ENCODE measurements at places on chromosomes 2 and 18. TPM values are rescaled to one million over a fixed set of nuclear protein-coding genes. Genes with fewer than 3 reads are reported as not detected.

DNA sequence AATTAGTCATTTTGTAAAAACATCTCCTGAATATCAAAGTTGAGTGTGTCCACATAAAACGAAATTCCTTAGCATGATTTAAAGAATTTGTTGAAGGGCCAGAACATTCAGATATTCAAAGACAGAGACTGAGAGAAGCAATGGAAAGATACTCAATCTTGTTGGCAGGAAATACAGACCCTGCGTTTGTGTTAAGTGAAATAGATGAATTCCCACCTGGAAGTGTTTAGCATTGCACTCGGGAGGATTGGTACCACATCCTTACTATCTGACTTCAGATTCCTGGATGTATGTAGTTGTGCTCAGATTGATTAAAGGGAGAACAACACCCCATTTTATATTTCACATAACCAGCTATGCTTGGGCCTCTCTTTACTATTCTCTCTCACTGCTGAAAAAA, 9.7 kb upstream of the ARL5A start:
- DNase-seq = no peak

DNA sequence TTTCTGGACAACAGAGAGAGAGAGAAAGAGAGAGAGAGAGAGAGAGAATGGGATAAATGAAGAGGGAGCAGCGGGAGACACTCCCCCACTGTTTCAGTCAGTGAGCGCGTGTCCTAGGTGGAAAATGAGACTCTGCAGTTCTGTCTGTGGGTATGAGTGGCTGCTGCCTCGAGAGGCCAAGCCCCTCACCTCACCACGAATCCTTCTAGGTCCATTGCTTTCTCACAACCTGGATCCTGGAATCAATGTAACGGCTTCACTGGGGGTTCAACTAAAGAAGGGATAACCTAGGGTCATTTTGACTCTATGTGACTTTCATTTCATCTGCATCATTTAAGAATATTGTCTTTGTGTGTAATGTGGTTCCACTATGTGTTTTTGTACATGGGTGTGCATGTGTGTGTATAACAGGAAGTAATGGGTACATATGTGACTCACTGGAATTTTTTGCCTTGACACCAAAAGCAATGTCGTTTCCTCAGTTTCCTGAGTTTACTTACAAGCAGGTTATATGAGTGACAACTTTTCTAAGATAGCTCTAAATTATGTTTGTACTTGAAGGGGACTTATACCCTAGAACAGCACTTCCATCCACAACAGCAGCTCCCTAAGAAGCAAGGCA, 221.4 kb upstream of the TRIB2 start:
- no peak for DNase-seq

- no peak for DNase-seq
These were observed 69.8 kb downstream of the ARHGEF33 start for GRCh38 chr2:38959466-38959865.

DNA sequence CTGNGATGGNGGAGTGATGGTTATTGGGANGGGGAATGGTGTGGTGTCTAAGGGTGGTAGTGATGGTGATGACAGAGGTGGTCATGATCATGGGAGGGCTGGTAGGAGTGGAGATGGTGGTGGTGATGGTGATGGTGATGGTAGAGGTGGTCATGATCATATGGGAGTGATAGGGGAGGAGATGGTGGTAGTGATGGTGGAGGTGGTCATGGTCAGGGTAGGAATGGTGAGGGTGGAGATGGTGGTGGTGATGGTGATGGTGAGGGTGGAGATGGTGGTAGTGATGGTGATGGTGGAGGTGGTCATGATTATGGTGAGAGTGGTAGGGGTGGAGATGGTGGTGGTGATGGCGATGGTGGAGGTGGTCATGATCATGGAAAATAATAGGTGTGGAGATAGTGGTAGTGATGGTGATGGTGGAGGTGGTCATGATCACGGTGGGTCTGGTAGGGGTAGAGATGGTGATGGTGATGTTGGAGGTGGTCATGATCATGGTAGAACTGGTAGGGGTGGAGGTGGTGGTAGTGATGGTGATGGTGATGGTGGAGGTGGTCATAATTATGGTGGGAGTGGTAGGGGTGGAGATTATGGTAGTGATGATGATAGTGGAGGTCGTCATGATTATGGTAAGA, 83.7 kb downstream of the INPP5D start:
- no peak for DNase-seq

- DNase-seq = no peak
These were observed 182.7 kb downstream of the MC4R start for GRCh38 chr18:60189856-60190255.

DNA sequence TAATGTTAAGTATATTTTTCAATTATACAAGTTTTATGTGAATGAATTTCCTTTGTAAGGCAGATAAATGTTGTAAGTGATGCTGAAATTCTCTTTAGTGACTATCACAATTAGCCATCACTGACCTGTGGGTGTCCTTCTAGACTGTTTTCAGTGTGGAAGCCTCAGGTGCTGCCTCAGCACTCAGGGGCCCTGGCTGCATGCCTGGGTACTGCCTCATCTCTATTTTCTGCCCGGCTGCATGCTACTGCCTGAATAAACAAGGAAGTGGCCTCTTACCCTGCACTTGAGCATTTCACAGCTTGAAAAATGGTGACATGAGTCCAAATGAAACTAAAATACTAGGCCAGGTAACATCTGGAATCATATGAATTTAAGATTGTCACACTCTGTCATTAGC, 787.6 kb upstream of the SALL3 start:
- no peak for DNase-seq

- DNase-seq = no peak
These were observed 41.3 kb downstream of the PSMG2 start for GRCh38 chr18:12744103-12744502.

- no peak for DNase-seq
These were observed 407.9 kb downstream of the HRH4 start for GRCh38 chr18:24868311-24868710.

DNA sequence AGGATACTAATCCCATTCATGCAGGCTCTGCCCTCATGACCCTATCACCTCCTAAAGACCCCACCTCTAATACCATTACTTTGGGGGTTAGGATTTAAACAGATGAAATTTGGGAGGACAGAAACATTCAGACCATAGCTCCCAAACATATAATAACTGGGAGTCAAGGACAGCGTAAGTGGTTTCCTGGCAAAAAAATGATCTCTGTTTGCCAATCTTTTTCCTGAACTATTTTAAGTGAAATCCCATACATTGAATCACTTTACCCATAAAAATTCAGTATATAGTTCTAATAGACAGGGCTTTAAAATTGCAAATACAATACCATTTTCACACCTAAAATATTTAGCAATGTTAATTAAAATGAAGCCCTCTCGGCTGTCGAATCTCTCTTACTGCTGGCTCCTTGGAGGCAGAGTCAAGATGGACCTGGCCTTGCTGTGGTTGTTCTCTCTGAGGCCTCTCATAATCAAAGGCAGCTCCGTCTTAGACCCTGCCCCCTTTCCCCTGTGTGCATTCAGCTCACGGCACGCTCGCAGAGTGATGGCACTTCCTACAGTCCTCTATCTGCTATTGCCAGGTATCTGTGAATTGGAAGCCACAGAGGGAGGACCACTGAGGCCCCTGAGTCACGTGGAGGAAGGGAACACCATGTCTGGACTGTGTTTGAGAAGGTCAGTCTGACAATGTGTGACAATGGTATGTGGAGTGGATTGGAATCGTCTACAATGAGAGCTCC, 132.3 kb downstream of the UXS1 start:
- DNase-seq = no peak

- DNase-seq = no peak
These were observed 576.5 kb downstream of the EPHA4 start for GRCh38 chr2:220995581-220995980.

GRCh38 chr2:37849911-37850310, 75.2 kb upstream of the RMDN2 start:
- no peak for DNase-seq

DNA sequence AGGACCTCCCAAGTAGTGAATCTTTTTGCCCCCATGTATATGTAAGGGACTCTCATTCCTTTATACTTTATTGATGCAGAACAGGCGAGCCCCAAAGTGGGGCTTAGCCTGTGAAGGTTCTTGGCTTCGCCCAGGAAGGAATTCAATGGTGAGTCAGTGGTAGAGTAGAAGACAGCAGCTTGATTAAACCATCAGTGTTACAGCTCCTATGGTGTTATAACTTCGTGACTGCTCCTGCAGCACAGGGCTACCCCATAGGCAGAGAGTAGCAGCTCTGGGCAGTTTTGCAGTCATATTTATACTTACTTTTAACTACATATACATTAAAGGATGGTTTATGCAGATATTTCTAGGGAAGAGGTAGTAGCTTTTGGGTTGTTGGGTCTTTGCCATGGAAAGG, 11.0 kb downstream of the FAM171B start:
- no peak for DNase-seq

DNA sequence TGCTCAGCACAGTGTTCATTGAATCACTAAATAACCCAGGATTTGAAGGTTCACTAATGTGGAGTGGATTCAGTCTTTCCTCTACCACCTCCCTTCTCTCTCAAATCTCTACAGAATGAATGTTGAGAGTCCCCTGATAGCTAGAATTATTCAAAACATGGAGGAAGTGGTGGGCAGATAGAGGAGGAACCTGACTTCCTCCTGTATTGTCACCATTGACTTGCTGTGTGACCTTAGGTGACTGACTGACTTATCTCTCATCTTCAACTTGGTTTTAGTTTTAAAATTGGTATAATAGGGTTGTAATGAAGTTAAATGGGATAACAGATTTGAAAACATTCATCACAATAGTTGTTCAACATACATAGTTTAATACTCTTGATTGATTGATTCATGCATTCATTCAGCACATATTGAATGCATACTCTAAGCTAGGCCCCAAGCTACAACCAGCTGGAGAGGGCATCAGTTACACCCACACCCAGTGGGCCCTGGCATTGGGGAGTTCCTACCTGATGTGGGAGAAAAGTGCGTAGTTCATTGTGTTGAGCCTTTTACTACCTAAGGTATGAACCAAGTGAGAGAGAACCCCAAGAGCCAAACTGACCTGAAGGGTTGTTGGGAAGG, 96.0 kb downstream of the WDR7 start:
- DNase-seq = no peak

DNA sequence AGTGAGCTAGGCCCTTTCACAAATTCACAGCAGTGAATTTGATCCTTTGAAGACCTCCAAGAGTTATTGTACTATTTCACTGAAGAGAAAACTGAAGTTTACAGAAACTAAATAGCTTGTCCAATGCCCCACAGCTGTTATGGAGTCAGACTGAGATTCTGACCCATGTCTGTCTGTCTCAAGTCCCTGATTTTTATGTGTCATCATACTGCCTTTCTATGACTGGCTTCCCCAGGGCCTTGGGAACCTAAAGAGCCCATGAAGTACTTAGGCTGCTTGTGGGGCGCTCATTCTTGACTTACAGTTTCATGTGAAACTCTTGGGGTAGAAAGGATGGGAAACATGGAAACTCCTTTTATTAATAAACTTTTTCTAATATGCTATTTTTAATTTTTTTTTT, 107.7 kb downstream of the ATL2 start:
- no peak for DNase-seq

- DNase-seq = no peak
These were observed 67.8 kb downstream of the PSMG2 start for GRCh38 chr18:12770469-12771219.

- DNase-seq = no peak
These were observed 38.4 kb downstream of the SERTAD2 start for GRCh38 chr2:64615192-64615763.

DNA sequence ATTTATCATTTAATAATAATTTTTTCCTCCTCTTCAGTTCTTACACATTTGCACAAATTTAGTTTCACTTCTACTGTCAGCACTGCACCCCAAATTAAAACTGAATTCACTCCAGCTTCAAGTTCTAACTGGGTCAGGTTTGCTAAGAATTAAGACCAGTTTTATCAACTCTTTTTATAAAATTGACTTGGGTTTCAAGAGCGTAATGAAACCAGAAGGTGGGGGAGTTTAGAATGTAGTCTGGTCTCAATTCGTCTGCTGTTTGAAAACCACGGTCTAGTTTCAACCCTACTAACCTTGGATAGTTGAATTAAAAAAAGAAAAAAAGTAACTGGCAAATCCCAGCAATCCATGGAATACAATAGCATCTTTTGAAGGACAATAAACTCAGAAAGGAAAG, 14.3 kb upstream of the CTLA4 start:
- DNase-seq = no peak

The SIX2 gene
- 0.65 TPM for total RNA-seq

The CBLN2 gene
- total RNA-seq = not detected

The POTEJ gene
- total RNA-seq = not detected

The REG1B gene
- not detected for total RNA-seq

The ERBB4 gene
- 11.5 TPM for total RNA-seq

The C1QL2 gene
- total RNA-seq = not detected

The CRYGC gene
- total RNA-seq = not detected

The CNTNAP5 gene
- not detected for total RNA-seq

The GPAT2 gene
- 6.4 TPM for total RNA-seq
